NCI-H1048 (cell line): ENCODE measurements at places on chromosomes 13 and 19.

- DNase-seq = no peak
These were observed 900 bp downstream of the PPP1R13L start for GRCh38 chr19:45403781-45404556.

DNA sequence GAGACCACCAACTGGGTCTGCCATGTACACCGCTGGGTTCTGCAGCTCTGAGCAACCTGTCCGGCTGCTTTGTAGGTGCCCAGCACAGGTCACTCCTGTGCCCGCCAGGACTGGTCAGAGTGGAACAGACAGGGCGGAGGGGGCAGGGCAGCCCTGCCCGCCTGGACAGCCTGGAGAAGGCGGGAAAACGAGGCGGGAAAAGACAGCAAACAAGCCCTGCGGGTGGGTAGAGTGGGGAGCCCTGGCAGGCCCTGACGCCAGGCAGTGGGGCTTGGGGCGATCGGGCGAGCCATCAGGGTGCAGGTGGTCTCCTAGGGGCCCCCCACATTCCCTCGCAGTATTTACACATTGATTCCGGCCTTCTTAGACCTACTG lies 533 bp upstream of the UHRF1 start:
- no peak for DNase-seq

DNA sequence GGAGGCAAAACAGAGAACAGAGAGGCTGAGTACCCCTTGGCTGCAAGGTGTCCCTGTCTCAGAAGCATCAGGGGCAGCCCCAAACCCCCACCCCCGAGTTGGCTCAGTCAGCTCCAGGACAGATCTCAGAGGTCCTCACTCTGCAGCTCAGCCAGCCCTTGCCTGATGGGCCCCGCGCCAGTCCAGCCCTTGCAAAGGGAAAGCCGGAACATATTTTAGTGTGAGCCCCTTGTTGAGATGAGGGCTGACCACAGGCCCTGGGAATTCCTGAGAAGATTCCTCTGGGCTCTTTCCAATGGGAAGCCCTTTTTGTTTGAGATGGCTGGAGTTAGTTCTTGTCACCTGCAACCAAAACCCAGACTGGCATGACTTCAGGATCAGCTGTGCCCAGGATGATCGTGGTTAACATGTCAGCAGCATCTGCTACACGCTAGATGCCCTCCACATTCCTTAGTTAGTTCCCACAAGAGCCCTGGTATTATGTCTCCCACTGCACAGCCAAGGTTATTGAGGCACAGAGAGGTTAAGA lies 33.9 kb upstream of the CCNE1 start:
- DNase-seq = no peak

GRCh38 chr13:35835989-35836388 lies 295.2 kb downstream of the DCLK1 start:
- DNase-seq = no peak

- no peak for DNase-seq
These were observed 26.8 kb downstream of the CLDN10 start for GRCh38 chr13:95579303-95579702.

GRCh38 chr13:106367361-106367971 lies 168.0 kb downstream of the EFNB2 start:
- DNase-seq = no peak

GRCh38 chr13:75399168-75399878 lies 82.6 kb downstream of the TBC1D4 start:
- DNase-seq = no peak

GRCh38 chr13:64078480-64078936 lies 2662.9 kb upstream of the PCDH20 start:
- DNase-seq = no peak

GRCh38 chr13:97028441-97029299 lies 34.4 kb upstream of the OXGR1 start:
- DNase-seq = no peak
